ENCODE measurements at places on chromosomes 12 and 14. TPM values are rescaled to one million over a fixed set of nuclear protein-coding genes. Genes with fewer than 3 reads are reported as not detected.

DNA sequence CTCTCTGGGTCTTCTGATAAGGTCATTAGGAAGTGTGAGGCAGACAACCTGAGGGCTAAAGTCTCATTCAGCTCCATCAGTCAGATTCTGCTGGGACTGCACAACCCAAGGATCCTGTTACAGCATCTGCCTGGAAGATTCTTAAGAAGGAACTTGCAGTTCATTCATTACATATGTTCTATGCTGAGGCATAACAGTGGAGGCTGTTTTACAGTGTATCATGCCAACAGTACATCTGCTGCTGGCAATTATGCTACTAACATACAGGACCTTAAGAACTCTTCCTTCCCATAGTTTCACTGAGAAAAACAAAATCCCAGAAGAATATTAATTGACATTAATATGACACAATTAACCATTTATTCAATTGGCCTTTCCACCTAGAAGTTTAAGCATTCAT, 968.6 kb downstream of the DIO2 start:
- peak; percentile 39 for DNase-seq

DNA sequence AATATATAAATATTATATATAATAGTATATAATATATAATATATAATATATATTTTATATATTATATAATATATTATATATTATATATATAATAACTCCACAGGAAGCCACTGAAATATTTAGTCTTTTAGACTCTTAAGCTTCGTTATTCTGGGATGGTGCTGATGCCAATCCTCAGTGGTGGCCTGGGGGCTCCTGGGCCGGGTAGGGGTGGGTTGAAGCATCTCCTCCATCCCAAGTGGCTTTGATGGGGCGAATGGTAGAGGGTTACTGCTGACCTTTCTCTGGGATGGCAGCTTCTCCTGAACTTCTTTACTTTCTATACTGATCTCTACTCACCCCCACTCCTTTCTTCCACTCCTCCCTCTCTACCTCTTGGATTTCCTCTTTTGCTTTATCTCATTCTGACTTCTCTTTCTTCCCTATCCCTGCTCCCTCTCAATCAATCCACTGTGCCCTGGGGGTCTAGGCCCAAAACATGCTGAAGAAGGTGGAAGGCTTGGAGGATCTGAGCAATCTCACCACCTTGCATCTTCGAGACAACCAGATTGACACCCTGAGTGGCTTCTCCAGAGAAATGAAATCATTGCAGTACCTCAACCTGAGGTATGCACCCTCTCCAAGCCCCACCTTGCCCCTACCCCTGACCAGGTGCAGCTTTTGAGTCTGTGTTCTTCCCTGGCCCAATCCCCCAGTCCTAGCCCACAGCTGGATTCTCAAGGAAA, 4.8 kb upstream of the ENO2 start:
- no peak for DNase-seq

DNA sequence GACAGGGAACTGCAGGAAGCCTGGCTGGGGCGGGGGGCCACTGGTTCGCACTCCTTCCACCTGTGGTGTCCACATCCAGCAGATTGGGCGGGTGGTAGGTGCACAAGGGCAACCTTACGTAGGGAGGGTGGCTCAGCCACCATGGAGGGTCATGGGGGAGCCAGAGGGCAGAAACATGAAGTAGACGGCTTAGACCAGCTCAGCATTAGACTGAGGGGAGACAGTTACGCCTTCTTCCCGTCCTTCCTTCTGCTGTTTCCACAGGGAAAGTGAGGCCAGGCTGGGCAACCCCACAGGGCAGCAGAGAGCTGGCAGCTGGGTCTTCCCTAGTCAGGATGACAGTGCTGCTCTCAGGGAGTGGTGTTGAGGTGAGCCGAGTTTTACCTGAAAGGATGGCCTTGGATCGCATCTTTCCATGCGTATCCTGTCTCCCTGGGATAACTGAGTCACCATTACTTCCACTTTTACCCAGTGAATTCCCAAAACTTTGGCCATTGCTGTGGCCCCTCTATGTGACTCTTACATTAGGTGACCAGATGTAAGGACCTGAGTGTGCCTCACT, 170.0 kb upstream of the GZMB start:
- DNase-seq: no peak

- DNase-seq: no peak
Observed at GRCh38 chr12:93130366-93131054, 201.4 kb upstream of the EEA1 start.

GRCh38 chr12:14834509-14834908, 8.8 kb downstream of the ART4 start:
- no peak for DNase-seq

GRCh38 chr14:59208224-59208814, 19.9 kb downstream of the DAAM1 start:
- DNase-seq: no peak

DNA sequence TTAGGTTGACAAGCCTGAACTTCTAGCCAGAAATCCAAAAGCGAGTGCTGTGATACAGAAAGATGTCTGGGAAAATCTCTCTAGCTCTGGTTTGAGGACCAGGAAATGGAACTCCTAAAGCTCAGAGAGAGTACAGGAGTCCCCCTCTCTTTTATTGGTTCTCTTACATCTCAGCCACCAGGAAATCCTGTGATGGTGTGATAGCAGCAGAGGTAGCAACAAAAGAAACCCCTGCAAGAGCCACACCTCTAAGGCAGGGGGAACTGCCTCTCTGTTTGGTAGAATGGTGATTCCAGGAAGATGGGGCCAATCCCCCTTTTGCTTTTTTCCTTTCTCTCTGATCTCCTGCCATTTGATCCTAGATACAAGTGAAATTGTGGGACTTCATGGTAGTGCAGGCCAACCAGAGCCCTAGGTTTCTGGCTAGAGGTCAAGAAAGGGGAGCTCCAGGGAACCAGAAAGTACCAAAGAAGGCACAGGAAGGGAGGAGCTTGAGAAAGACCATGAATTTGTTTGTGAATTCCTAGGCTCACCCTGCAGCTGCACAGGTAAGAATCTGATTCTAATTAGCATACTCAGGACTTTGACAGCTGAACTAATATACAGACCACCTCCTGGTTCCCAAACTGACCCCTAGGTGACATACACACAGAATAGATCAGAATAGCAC, 88.5 kb downstream of the PAPLN start:
- no peak for DNase-seq

DNA sequence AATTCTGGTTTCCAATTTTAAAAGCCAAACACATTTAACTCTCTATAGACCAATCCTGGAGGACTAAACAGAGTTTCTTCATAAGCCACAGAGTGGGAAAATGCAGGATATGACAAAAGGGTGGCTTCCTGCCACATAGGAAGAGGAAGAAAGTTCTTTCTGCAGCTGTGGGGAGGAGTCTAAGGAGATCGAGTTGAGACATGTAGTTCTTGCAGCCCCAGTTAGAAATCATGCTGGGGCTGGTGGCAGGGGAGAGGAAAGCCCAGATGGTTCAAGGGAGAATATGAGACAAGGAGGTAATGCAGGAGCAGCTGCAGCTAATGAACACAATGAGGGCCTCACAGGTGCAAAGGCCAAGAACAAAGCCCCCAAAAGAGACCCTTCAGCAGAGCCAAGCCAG, 85.0 kb upstream of the ARID2 start:
- no peak for DNase-seq

GRCh38 chr14:105075379-105076295, 10.4 kb upstream of the GPR132 start:
- peak; percentile 76 for DNase-seq

GRCh38 chr14:28130610-28131284, 635.8 kb upstream of the FOXG1 start:
- DNase-seq: no peak

The PRICKLE1 gene
- polyA plus RNA-seq: 43.1 TPM

The KLRC4 gene
- polyA plus RNA-seq: 0.43 TPM

The NT5DC3 gene
- 7.0 TPM for polyA plus RNA-seq

The NTF3 gene
- polyA plus RNA-seq: 2.4 TPM

The KRT84 gene
- not detected for polyA plus RNA-seq

The NTN4 gene
- polyA plus RNA-seq: 33.9 TPM

The PRR4 gene
- 7.3 TPM for polyA plus RNA-seq

The NANOG gene
- polyA plus RNA-seq: 0.53 TPM
